ENCODE measurements at places on chromosomes 5 and 9. TPM values are rescaled to one million over a fixed set of nuclear protein-coding genes. Genes with fewer than 3 reads are reported as not detected.

GRCh38 chr5:169050146-169050571 lies 250.8 kb downstream of the SLIT3 start:
- DNase-seq, result no peak

DNA sequence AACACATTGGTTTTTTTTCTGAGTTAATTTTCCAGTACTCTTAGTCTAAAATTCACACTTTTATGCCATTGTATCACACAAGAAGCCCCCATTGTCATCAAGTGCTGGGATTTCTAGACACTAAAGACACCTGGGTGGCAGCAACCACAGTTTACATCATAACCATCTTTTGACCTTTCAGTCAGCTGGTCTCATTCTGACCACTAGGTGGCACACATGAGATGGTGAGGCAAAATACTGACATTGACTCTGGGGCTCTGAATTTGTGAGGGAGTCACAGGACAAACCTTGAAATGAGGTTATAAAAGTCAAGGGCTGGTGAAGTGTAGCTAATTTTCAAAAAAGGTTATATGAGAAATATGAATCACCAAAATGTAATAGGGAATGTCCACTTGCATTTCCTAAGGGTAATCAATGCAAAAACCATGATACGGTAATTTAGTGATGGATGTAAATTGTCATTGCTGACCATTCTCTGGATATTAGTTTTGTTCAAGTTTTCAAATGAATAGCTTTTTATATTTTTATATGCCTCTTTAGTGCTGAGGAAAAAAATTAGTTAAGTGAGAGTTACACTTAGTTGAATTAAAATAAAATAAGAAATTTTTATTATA lies 229.4 kb downstream of the DMAC1 start:
- no peak for DNase-seq

DNA sequence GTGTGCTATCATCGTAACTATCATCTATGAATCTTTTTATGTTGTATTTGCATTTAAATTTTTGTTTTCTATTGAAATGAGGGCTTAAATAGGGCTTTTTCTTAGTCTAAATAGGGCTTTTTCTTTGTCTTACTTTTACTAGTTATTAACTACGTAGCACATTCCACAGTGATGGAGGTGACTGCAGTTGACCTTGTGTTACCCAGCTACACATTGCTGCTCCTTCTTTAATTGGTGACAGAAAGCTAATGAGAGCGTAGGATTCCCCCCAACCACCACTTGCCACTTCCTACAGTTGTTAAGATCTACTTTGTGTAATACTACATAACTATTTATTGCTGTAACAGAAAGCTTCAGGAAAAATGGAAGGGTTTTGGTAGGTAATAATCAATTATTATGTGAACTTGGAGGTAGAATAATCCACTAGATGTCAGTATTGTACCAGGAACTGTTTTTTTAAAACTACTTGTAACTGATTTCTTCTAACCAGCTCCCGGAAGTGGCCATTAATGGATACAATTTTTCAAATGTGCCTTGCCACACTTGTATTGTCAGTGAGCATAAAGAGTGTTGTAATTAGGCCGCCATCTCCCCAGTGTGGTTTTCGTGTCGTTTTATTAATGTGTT lies 18.0 kb downstream of the MTRR start:
- no peak for DNase-seq

DNA sequence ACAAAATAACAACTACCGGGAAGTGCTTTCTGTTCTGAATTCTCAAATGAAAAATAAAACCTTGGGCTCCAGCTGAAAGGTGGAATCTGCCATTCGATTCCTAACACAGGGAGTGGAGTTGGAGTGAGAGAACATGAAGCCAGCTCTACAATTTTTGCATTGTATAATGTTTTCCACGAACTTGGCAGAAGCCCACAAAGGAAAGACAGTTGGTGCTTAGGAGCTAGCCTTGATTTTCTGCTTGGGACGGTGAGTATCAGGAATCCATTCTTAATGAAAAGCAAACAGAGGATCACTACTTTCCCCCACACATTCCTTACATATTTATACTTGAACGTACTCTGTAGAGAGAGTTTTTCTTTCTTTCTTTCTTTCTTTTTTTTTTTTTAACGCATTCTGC lies 74.2 kb upstream of the FBXL7 start:
- peak; percentile 18 for DNase-seq

DNA sequence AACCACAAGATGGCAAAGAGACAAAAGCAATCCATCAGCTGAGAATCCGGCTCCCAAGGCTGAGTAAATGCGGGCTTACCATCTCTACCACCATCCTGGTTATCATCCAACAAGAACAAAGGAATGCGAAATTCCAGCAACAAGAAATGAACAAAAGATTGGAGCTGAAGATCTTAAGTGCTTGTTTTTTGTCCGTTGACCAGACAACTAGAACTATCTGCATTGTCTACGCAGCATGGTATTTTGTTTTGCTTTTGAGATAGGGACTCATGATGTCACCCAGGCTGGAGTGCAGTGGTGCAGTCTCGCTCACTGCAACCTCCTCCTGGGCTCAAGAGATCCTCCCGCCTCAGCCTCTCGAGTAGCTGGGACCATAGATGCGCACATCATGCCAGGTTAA lies 88.9 kb downstream of the ZNF366 start:
- DNase-seq, result no peak

ABL1 gene
- polyA plus RNA-seq, result 73.9 TPM

- no peak for DNase-seq
These were observed 102.1 kb upstream of the C9orf72 start for GRCh38 chr9:27675354-27675753.

GRCh38 chr5:10328323-10328722 lies 20.6 kb upstream of the CMBL start:
- DNase-seq, result no peak

DNA sequence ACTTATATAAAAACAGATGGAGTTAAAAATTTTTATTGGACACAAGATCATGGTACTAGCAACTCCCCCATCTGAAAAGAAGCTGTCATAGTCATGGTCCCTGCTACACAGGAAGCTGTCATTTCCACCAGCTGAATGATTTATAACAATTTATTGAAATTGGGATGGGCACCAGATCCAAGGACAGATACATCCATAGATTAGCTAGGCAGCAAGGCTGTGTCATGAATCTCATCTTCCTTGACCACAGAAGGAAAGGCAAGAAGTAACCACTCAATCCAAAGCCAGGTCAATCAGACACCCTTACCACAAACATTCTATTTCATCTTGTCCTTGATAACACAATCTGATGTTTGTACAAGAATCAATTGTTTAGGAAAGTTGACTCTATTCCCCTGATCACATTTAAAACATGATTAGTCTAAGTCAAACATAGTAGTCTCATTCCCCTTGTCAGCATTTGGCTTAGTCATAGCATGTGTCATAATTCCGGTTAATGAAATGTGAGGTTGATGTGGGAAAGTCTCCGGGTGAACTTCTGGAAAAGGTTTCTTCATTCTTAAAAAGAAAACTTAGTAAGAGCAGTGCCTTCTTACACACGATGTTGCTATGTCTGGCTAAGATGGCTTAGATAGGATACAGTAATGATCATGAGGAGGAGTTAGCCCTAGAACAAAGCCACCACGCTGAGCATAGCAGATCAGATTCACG lies 462.6 kb upstream of the PAPPA start:
- DNase-seq, result no peak

- no peak for DNase-seq
These were observed 52.2 kb downstream of the PCDH1 start for GRCh38 chr5:141825791-141826560.

DNA sequence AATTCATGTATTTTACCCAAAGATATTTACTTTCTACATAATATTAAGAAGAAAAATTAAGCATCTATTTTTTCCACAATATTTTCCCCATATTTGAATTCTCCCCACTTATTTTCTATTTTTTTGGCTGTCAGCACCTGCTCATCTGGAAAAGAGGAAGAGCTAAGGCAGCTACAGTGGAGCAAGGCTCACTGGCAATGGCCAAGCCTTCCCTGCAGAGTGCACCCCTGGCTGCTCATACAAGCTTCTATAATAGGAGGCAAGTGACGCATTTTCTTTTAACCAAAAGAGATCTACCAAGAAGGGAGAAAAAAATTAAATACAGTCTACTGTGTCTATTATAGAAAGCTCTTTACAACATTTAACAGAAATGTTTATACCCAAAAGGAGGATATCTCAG lies 72.5 kb downstream of the AUH start:
- no peak for DNase-seq

GRCh38 chr5:39846144-39846543 lies 421.4 kb upstream of the DAB2 start:
- DNase-seq, result no peak

- no peak for DNase-seq
These were observed 232.6 kb upstream of the TNC start for GRCh38 chr9:115350548-115350947.

DNA sequence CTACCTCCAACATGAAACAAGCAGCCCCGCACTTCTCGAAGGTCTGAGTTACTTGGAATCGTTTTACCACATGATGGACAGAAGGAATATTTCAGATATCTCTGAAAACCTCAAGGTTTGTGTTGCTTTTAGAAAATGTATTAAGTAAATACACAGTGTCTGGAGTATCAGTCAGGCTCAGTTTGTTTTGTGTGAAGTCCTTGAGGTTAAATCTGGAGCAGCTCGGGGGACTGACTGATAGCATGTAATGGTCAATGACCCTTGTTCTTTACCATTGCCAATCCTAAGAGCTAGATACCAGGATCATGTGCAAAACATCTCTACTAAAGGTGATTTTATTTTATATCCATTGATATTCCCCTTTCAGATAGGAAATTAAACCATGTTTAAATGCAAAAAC lies 26.9 kb upstream of the LNPEP start:
- no peak for DNase-seq

MYMK gene
- polyA plus RNA-seq, result not detected

GRCh38 chr9:123861756-123862120 lies 68.2 kb downstream of the DENND1A start:
- no peak for DNase-seq

DNA sequence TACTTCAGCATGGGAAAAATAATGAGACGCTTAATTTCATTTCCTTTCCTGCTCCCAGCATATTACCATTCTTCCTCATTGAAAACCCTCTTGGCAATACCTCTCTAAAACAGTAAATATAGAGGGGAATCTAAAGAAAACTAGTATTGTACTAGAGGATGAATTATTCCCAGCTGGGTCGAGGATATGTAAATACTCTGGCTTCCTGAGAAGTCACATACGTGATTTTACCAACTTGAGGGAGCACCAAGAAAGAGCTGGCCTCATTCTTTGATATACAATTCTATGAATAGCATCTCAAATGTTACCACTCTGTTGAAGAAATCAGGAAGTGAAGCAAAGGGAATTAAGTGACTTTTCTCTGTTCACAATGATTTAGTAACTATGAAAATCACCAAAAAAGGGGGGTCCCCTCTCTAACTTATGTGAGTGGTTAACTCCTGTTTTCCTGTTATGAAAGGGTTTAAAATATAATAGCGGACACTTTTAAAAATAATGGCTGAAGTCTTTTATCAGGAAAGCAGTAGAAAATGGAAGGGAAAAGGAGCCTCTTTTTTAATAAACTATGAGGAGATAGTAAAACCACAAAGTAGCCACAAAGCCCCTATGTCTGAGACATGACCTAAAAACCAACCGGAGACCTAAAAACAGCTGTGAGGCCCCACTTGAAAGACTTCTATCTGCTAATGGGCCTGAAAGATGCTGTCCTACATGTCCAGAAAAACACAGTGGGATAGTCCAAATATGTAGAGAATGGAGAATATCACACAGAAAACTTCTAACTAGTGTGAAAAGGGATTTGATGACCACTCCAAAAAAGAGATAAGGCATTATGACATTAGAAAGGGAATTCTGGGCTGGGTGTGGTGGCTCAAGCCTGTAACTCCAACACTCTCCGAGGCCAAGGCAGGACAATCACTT lies 42.6 kb downstream of the LPAR1 start:
- DNase-seq, result no peak

DNA sequence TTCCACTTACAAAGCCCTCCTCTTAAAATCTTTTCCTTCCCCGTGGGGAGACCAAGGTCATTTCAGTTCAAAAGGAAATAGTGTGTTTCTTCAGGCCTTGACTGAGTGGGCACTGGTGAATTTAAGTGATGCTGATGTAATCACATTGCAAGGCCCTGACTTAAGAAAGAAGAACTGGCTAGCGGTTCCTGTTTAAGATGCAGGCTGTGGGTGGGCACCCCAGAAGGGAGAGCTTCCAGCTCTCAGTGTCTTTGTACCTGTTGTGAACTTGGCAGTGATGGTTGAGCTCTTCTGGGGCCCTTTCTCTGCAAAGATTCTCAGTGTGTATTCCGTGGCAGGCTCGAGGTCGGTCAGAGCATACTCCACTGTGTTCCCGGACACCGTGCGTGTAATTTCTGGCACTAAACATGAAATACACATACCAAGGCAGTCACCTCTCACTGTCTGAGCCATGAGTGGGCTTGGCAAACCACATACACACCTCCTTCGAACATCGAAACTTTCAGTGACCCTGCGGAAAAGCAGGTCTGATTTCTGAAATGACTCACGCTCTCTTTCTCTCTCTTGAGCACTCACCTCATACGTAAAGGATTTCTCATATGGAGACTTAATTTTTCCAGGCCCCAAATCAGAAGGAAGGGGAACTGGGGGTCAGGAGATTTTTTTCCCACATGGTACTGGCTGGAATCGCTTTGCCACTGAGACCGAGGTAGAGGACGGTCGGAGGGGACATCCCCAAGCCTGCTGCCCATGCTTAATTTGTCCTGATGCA lies 81.9 kb downstream of the TNC start:
- DNase-seq, result no peak

PCDHB3 gene
- polyA plus RNA-seq, result 4.0 TPM

IFNK gene
- polyA plus RNA-seq, result not detected

DNA sequence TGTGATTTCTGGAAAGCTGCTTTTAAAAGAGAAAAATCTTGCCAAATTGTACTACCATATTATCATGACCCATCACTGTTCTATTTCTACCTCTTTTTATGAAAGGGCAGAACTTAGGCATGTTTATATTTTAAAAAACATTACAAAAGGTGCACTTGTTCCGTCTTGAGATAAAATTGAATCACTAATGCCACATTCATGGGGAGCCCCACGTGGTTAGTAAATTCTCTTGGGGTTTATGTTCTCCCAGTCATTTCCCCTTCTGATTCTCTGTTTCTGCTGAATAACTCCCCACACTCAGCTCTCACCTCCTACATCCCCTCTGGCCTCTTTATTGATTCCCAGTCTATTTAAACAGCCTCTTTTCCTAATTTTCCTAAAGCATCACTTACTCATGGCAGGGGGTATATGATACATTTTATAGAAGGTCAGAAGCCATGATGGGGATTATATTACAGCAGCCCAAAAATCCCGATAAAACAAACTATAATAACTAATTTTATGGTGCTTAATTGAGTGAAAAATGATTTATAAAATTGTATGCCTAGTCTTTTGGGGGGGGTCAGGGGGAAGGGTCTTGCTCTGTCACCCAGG lies 19.7 kb upstream of the VLDLR start:
- DNase-seq, result no peak

SLC34A1 gene
- polyA plus RNA-seq, result 157 TPM

IL13 gene
- not detected for polyA plus RNA-seq

- no peak for DNase-seq
These were observed 7.2 kb downstream of the NINJ1 start for GRCh38 chr9:93126825-93127368.

ZNF474 gene
- 0.71 TPM for polyA plus RNA-seq

ABLIM3 gene
- polyA plus RNA-seq, result 1.5 TPM

GRCh38 chr5:122673343-122673742 lies 101.5 kb upstream of the SNX2 start:
- DNase-seq, result no peak

PHYHD1 gene
- polyA plus RNA-seq, result 54.4 TPM

ABCA1 gene
- polyA plus RNA-seq, result 9.9 TPM

GRCh38 chr9:85960688-85961093 lies 19.7 kb downstream of the NAA35 start:
- DNase-seq, result no peak

Data from right renal cortex interstitium (tissue), 3 donors.